ENCODE measurements at places on chromosomes 7 and 10. TPM values are rescaled to one million over a fixed set of nuclear protein-coding genes. Genes with fewer than 3 reads are reported as not detected.

DNA sequence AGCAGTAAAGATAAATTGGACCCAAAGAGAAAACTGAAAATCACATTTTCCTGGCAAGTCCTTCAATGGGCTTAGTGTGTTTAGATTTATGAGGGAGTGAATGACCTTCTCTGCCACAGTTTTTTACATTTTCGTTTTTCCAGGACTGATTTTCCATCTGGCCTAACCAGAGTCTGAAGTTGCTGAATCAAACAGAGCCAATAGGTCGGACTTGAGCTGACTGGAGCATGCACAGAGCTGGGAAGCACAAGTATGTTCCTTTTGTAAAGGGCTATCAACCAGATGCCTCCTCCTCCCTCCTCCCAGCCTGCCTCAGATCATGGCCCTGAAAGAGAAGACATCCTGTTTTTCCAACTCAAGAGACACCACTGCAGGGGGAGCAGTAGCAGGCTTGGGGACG, 126.0 kb upstream of the ANKRD1 start:
- DNase-seq: no peak

- no peak for DNase-seq
These were observed 214.1 kb upstream of the ZNF32 start for GRCh38 chr10:43862756-43863155.

- no peak for DNase-seq
These were observed 58.4 kb upstream of the ZNRF2 start for GRCh38 chr7:30225863-30226613.

- DNase-seq: no peak
These were observed 77.7 kb upstream of the FAM3C start for GRCh38 chr7:121473645-121474300.

GRCh38 chr7:116770941-116771340, 91.4 kb upstream of the CAPZA2 start:
- no peak for DNase-seq

GRCh38 chr10:127291329-127291728, 94.9 kb upstream of the INSYN2A start:
- DNase-seq: no peak

DNA sequence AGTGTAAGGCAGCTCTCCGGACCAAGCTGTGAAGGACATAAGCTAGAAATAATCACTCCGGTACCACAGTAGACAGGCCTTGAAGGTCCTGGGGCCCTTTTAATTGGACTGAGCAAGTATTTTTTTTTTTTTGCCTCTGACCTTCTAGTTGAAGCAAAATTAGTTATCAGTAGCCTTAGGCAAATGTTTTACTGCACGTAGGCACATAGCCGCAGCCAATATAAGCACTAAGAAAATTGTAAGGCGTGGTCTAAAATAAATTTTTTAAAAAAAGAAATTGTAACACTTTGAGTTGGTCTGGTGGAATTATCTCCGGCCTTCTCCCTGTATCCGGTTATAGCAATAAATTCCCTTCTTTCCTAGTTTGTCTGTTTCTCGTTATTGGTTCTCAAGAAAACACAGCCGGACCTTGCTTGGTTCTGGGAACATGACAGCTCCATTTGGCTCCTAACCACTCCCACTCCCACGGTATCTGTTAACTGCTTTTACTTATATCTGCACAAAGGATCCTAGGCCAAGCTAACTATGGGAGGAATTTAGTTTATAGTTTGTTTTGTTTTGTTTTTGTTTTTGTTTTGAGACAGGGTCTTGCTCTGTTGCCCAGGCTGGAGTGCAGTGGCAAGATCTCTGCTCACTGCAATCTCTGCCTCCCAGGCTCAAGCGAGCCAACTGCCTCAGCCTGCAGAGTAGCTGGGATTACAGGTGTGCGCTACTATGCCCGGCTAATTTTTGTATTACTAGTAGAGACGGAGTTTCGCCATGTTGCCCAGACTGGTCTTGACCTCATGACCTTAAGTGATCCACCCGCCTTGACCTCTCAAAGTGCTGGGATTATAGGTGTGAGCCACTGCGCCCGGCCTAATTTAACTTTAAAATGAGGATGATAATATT, 124.4 kb upstream of the KIF5B start:
- DNase-seq: no peak

- no peak for DNase-seq
These were observed 171.1 kb downstream of the GLI3 start for GRCh38 chr7:42065942-42066341.

DNA sequence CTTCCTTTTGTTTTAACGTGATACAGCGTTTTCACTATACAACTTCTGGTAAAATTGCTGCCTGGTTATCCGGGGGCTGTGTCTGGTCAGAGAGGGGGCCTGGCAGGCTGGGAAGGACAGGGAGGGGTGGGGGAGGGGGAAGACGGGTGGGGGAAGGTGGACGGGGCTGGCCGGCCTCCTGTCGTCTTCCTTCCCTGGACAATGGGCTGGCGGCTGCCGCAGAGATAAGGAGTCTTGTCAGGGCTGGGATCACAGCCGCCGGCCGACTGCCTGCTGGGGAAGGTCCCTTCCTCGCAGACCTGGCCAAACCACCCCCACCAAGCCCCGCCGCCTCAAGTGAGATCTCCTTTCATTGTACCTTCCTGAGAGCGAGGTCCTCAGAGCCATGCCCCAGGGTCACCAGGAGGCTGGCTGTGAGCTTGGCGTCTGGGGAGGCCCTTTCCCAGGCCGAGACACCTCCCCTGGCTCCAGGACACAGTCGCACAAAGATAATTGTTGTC, 151.2 kb upstream of the TNRC18 start:
- DNase-seq: peak; percentile 58

DNA sequence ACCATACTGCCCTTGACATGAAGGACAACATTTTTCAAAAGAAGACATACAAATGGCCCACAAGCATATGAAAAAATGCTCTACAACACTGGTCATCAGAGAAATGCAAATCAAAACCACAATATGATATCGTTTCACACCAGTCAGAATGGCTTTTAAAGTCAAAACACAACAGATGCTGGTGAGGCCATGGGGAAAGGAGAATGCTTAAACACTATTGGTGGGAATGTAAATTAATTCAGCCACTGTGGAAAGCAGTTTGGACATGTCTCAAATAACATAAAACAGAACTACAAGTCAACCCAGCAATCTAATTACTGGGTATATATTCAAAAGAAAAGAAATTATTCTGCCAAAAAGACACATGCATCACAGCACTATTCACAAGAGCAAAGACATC, 4.2 kb upstream of the NT5C3A start:
- DNase-seq: no peak

DNA sequence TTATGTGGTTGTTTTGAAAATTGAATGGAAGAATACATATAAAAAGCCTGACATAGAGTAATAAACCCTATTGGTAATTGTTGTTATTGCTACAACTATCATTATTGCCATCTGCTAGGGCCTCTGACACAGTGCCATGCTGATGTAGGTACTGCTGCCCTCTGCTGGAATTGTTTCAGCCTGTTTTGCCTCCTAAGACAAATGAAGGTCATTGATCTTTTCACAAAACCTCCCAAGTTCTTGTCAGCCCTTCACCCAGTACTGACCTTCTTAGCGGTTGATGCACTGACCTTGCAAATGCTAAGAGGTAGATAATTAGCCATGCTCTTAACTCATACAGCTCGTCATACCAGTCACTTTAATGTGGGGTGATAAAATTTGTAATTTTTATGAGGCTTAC, 975.2 kb downstream of the SORCS1 start:
- DNase-seq: no peak

ZCWPW1 gene
- 3.0 TPM for total RNA-seq

GRCh38 chr7:135889823-135890222, 87.3 kb downstream of the MTPN start:
- DNase-seq: no peak

DNA sequence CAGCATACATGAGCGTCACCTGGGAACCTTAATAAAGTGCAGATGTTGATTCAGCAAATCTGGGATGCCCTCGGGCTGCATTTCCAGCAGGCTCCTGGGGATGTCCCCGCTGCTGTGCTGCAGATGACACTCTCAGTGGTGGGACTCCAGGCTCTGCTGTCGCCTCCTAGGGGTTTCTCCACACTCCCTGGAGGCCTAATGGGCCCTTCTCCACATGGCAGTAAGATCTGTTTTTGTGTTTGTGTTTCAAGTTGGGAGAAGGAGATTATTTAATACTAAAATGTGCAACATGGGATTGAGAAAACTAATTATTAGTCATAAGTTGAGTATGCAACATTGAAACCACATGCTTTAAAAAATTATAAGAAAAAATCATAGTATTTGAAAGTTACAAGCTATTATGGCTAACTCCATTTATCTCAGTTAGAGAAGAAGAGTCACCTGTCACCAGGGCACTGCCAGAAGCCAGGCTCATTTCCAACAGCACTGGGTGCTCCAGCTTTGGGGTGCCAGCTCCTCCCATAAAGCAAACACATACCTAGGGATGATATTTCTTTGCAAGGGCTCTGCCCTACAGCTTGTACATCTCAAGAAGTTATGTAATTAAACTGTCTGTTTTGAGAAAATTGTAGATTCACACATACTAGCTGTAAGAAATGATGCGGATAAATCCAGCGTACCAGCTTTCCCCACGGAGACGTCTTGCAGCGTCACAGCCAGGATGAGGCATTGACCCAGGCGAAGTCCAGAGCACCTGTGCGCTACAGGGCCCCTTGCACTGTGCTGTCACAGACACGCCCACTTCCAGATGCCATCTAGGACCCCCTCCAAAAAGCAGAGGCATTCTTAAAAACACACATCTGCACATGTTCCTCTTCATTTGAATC, 106.4 kb downstream of the EGFR start:
- no peak for DNase-seq

DNA sequence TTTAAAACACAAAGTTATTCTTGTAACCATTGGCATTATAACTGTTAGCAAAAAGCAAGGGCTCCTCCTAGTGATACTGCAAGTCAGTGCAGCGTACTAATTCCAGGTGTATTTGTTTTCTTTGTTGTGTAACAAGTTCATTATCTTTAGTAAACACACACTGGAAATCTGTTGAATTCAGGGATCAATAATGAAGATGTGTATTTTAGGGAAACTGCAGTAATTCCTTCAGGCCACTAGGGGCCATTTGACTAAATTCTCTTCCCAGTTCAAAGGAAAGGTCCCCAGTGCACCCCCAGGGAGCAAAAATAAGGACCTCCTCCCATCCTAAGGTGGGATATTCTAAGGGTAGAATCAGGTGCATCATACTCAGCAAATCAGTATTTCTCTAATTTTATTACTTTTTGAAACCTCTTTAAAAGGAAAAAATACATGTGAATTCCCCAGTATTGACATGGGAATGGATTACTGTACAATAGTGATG, 158.6 kb upstream of the LYZL1 start:
- DNase-seq: peak; percentile 52

DTX2 gene
- 21.6 TPM for total RNA-seq

DNA sequence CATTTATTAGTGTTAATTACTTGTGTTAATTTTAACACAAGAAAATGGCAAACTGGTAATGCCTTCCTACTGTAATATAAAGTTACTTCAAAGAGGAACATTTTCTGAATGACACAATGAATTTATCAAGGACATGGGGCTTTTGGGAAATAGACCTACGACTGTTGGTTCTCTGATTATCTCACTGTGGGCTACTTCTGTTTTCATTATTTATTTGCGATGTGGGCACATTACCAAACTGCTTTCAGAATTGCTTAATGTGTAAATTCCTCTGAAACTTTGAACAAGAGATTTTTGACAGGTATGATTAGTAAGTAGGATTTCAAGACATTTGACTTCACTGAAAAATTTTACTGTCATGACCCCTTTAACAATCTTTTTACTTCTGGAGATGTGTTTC, 535.6 kb downstream of the CNTNAP2 start:
- no peak for DNase-seq

GRCh38 chr7:24384362-24385030, 100.5 kb downstream of the NPY start:
- no peak for DNase-seq

- no peak for DNase-seq
These were observed 63.4 kb downstream of the DIP2C start for GRCh38 chr10:625751-626711.

- DNase-seq: no peak
These were observed 117.7 kb downstream of the CCNY start for GRCh38 chr10:35453855-35454532.

DNA sequence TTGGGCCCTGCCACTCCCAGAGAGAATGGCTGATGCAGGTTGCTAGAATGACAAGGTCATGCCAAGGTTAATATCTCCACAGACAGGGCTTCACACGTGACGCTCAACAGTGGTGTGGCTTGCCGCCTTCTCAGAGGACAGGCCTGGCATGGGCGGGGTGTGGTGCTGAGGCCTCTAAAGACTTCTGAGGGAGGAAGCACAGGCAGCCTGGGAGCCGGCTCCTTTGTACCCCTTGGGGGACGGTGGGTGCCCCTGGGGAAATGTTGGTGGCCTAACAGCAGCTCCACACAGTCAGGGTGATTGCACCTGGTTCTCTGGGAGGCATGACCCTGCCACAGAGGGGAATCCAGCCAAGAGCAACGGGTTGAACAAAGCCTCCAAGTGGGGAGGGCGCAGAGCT, 115.1 kb downstream of the PKD1L1 start:
- no peak for DNase-seq

- peak; percentile 43 for DNase-seq
These were observed 255.3 kb downstream of the CELF2 start for GRCh38 chr10:11272915-11273389.

- DNase-seq: no peak
These were observed 252.4 kb upstream of the TPK1 start for GRCh38 chr7:145088111-145088745.
